ENCODE measurements at places on chromosomes 16 and 17. TPM values are rescaled to one million over a fixed set of nuclear protein-coding genes. Genes with fewer than 3 reads are reported as not detected.

GRCh38 chr17:73623247-73623646 is 21.0 kb downstream of the SDK2 start:
- DNase-seq, result no peak

GRCh38 chr16:57967916-57968315 is 3.0 kb downstream of the CNGB1 start:
- no peak for DNase-seq

The HBM gene
- total RNA-seq, result 89.5 TPM

The CBX8 gene
- 3.4 TPM for total RNA-seq

DNA sequence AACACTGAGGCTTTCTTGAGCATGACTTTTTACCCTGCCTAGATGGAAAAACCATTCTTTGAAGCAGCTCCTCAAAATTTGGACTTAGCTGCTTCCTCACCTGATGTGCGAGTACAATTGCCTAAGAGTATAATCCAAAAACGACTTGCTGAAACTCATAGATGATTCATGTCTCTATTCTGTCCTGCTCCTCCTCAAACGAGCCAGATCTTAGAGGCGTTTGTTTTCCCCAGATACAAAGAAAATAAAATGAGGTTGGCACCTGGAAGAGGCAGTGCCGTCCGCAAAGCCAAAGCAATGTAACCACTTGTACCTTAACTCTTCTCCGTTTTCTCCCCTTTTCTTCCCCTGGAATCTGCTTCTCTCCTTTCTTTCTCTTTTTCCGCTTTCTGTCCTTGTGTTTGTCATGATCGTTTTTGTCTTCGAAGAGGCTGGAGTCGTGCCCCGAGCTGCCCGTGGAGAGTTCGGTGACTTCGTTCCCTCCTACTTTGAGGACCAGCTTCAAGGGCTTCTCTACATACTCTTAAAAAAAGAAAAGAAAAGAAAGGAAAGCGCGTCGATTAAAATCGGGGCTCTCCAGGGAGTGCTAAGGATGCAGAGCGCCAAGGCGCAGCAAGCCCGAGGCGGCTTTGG is 895 bp downstream of the BRD7 start:
- no peak for DNase-seq

The CD300E gene
- 1.2 TPM for total RNA-seq

The PSMB3 gene
- 106 TPM for total RNA-seq

DNA sequence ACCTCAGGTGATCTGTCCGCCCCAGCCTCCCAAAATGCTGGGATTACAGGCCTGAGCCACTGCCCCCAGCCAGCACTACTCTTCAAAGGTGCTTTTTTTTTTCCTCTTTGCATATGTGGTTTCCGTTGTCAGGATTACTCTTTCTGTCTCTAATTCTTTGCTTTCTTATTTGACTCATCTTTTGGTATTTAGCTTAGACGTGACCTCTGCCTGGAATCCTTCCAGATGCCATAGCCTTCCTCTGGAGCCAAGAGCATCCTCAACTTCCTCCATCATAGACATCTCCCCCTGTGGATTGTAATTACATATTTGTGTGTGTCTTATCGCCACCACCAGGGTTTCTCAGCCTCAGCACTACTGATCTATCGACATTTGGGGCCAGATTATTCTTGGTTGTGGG is 84.4 kb upstream of the XYLT1 start:
- DNase-seq, result no peak

DNA sequence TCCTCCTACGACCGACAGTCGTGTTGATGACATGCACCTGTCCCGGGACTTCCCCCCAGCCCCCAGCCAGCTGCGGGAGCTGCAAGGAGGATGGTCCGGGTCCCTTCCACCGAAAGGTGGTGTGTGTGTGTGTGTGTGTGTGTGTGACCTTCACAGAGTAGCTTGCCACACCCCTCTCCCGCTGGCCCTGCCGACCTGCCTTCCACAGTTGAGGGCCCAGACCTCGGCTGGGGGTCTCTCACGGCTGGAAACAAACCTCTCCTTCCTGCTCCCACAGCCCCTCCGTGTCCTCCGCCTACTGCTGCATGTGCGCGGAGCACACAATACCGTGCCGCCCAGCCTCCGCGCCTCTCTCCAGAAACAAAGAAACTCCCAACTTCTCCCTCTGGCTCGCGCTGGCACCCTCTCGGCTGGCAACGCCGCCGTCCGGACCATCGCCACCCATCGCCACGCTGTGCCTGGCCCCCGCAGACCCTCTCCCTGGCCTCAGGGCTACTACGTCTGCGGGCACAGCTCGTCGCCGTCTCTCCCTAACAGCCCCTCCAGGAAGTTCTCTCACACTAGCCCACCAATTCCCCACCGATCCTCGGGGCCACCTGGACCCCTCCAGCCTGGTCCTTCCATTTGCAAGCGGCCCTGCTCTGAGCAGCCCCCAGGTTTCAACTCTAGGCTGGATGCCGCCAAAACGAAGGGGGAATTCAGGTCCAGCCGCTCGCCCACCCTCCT is 81.2 kb downstream of the TIMM22 start:
- DNase-seq, result no peak
